Activated CD4-positive, alpha-beta T cell treated with anti-CD3 and anti-CD28 coated beads, Interleukin-2, amount 10 ng/mL, durations not matched to agents 7 days and 5 days (primary cell): ENCODE measurements at places on chromosomes 5 and 9. TPM values are rescaled to one million over a fixed set of nuclear protein-coding genes. Genes with fewer than 3 reads are reported as not detected.

DNA sequence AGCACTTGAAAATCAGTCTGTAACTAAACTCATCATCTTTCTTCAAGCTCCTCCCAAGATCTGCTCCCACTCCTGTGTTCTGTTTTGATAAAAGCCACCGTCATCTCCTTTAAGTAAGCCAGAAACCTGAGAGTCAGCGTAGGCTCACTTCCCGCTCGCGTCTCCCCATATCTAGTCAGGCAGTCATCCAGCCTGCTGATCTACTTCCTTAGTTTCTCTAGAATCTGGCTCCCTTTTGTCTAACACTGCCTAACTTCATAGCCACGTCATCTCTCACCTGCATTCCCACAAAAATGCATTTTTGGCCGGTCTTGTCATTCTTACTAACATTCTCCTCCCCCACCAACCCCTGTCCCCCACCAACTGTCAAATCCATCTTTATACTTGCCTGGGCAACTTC, 3.0 kb upstream of the TJP2 start:
- DNase-seq, result no peak

Gene FABP6
- not detected for total RNA-seq

- no peak for DNase-seq
These were observed 293.0 kb downstream of the KCTD16 start for GRCh38 chr5:144463481-144464223.

DNA sequence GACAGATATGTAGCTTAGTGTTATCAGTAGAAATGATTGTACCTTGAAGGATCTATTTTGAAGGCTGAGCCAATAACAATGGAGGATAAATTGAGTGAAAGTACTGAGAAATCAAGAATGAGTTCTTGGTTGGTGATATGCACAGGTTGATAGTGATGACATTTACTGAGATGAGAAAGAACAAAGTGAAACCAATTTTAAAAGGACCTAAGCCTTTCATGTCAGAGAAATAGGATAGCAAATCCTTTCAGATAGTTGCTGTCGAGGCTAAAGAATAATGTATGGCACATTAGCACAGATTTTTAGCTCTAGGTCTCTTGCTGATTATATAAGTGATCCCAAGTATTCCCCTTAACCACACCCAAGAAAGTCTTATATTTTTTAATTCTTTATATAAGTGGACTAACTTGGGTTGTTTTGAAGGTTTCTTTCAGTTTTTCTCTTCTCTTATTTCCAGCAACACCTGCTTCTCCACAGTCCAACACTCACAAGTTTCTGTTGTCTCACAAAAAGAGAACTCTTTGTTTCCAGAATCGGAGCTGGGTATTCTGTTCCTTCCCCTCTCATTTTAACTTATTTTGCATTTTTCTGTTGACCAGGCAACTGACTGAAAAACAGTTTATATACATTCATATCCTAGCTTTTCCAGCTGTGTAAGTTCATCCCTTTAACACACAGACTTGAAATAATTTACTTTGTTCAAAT, 286.9 kb upstream of the ATP10B start:
- no peak for DNase-seq

GRCh38 chr5:31495336-31495735, 36.6 kb downstream of the DROSHA start:
- no peak for DNase-seq

GRCh38 chr5:117094114-117094815, 519.6 kb upstream of the SEMA6A start:
- no peak for DNase-seq
